Airway epithelial cell (primary cell): ENCODE measurements at places on chromosomes 3 and 15. TPM values are rescaled to one million over a fixed set of nuclear protein-coding genes. Genes with fewer than 3 reads are reported as not detected.

NR2E3 gene
- not detected in 2 replicates for total RNA-seq

DCLK3 gene
- total RNA-seq: not detected in 2 replicates

LRRIQ4 gene
- total RNA-seq: not detected in 2 replicates

IGSF11 gene
- total RNA-seq: 0.14 TPM in 1 of 2 replicates, not detected in the other

ZNF80 gene
- total RNA-seq: not detected in 2 replicates

GNAI2 gene
- 186 and 226 TPM in 2 replicates for total RNA-seq

PIERCE2 gene
- 0.51 and 1.5 TPM in 2 replicates for total RNA-seq

NRROS gene
- total RNA-seq: 0.07 and 0.33 TPM in 2 replicates

SNX22 gene
- total RNA-seq: 0.05 and 0.35 TPM in 2 replicates

CCDC54 gene
- total RNA-seq: not detected in 2 replicates

CFAP100 gene
- total RNA-seq: not detected in 2 replicates

COPS2 gene
- 35.7 and 38.9 TPM in 2 replicates for total RNA-seq
